ENCODE measurements at places on chromosomes 5 and 9.

DNA sequence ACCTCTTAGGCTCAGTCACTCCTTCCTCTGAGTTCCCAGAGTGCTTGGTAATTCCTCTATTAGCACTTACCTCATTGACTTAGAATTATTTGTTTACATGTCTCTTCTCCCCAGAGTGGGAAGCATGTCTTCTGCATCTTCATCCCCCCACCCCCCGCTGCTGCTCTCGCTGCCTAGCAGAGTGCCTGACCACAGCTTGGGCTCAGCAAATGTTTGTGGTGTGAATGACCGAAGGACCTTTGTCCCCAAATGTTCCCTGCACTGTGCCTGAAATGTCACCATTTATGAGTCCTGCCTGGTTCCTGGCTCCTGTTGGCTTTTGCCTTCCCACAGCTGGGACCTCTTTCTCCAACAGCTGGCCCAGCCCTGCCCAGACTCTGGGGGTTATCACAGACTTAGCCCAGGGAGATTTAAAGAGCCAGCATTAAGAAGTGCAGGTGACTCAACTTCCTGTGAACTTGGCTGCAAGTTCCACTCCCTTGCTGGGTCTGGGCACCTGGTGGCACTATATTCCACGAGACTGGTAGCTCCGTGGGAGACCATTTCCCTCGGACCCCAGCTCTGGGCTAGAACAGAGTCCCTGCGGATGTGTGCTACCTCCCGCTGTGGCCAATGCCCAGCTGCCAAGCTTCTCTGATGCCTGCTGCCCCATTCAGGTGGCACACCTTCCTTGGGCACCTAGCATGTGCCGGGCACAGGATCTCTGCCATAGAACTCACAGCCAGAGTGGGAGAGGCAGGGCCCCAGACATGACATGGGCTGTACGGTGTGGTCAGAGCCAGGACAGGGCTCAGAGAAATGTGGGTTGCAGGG, 1.8 kb upstream of the HMCN2 start:
- DNase-seq = no peak

GRCh38 chr5:114702136-114702535, 340.3 kb downstream of the KCNN2 start:
- DNase-seq = no peak

GRCh38 chr9:77916820-77917219, 114.8 kb downstream of the GNAQ start:
- DNase-seq = no peak

DNA sequence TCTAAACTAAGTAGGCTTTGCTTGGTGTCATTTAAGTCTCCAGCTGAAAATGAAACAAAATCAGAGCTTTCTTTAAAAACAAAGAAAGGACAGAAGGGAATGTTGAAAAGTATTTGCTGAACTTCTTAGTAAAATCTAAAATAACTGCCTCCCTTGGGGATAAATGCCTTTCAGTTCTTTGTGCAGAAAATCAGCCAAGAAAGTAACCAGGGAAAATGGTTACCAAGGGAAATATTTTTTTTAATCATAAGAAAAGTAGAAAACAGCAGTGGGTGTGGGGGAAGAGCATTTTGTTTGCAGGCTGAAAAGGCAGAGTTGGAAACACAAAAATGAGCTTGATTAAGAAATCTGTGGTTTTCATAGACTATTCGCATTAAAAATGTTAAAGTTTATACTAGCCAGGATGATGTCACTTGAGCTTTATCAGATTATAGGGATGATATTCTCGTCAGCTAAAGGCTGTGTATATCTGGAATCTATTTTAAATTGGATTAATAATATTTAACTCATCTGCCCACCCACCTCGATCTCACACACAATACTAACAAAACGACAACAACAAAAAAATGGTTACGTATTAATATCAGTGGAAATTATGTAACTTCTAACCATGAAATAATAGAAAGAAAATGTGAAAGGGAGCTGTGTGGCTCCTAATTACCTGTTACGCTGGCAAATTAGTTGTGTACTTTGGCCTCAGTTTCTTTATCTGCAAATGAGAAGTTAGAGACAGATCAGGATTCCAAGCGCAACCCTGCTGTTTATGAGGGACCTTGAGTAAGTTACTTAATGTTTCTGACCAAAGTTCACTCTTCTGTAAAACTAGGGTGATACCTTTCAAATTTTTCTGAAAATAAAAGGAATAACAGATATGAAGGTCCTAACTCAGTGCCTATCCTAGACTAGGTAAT, at the start of gene ECM2:
Gene ECM2, minus strand, starts transcription at position 51 of the 911 bp plus-strand sequence. CDS start 13,124 bp downstream, outside the sequence.
- no peak for DNase-seq

GRCh38 chr9:93267681-93268505, 84.0 kb downstream of the WNK2 start:
- DNase-seq = no peak

All from stimulated activated CD4-positive, alpha-beta T cell treated with anti-CD3 and anti-CD28 coated beads, Interleukin-1b, Interleukin-23, amount 100 ng/mL, for 4 hours (primary cell).